Renal pelvis (tissue), 12 donors: ENCODE measurements at places on chromosomes 6 and 20.

GRCh38 chr6:1773700-1774099 lies 164.0 kb downstream of the FOXC1 start:
- DNase-seq: no peak

- DNase-seq: no peak
Measured at GRCh38 chr6:143478479-143479062, 28.0 kb downstream of the PEX3 start.

- DNase-seq: no peak
Measured at GRCh38 chr6:85432554-85432953, 17.3 kb upstream of the NT5E start.

GRCh38 chr20:46941404-46941803 lies 46.8 kb downstream of the EYA2 start:
- DNase-seq: no peak

DNA sequence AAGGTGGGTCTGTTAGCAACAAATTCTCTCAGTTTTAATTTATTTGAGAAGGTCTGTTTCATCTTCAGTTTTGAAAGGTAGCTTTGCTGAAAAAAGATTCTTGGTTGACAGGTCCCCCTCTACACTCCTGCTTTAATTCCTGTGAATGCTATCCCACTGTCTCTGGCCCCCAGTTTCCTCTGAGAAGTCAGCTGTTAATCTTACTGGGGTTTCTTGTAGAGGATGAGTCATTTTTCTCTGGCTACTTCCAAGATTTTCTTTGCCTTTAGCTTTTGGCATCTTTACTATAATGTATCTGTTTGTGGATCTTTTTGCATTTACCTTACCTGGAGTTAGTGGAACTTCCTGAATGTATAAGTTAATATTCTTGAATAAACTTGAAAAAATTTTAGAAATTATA lies 122.7 kb downstream of the MMS22L start:
- DNase-seq: no peak

- DNase-seq: no peak
Measured at GRCh38 chr6:104955491-104955890, 1.4 kb upstream of the LIN28B start.

DNA sequence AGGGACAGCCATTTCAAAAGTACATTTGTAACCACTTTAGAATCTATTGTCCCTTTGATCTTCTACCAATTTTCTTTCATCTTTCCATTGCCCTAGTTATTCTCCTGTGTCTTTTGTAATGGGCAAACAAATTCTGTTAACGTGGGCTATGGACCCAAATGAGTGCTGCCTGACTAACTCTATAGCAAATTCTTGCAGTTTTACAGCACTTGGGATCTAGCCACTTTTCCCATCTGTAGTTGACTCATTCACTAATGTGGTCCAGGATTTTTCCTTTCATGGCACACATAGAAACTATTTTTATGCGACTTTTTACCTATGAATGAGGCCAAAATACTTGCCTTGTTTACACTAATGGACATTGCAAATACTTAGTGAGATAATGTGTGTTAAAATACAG lies 52.0 kb downstream of the GRIK2 start:
- no peak for DNase-seq

DNA sequence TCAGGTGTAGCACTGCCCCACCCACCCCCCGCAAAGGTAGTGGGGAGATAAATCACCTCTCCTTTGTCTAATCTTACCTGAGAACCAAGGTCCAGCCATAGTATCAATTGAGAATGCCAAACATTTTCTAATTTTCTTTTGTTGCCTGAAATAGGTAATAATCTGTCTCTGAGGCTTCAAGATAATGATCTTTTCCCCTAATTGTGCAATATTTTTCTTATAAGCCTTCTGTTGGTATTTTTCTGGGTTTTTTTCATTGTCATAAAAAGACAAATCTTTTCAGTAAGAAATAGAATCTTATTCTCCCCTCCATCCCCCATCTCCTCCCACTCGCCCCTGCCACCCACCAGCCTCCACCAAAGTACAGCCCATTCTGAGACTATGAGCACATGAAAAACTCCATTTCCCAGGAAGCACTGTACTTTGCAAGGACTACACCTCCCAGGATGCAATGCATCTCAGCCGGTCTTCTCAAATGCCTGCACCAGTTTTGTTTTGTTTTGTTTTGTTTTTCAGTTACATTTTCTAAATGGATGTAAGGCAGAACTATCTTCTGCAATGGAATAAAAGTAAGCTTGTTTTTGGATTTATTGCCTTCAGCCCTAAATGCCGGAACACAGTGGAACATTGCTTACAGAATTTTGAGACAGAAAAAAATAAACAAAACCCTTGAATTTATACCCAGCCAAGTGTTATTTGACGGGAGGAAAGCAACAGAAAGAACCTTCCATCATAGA lies 268.0 kb downstream of the TFAP2A start:
- DNase-seq: no peak

- DNase-seq: no peak
Measured at GRCh38 chr6:119436583-119436982, 87.0 kb upstream of the MAN1A1 start.

GRCh38 chr6:28383235-28384142 lies 16.1 kb downstream of the ZSCAN12 start:
- peak; percentile 88 for DNase-seq

GRCh38 chr6:84825461-84825860 lies 61.1 kb upstream of the TBX18 start:
- DNase-seq: no peak

DNA sequence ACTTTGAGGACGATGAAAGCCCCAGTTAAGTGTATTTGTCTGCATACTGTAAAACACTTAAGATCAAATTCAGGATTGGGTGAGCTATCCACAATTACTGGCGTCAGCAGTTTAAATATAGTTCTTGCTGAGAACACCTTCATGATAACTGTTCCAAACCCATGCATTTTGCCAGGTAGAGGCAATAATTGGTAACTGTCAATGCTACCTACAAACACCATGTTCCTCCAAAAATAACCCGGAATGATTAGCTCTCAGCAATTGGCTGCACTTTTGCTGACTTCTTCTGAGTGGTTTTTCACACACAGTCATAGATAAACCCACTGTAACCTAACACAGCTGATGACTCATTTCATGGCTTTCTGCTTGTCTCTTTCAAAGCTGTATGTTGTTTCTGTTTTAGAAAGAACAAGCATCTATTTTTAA lies 1358.6 kb upstream of the GJE1 start:
- no peak for DNase-seq

DNA sequence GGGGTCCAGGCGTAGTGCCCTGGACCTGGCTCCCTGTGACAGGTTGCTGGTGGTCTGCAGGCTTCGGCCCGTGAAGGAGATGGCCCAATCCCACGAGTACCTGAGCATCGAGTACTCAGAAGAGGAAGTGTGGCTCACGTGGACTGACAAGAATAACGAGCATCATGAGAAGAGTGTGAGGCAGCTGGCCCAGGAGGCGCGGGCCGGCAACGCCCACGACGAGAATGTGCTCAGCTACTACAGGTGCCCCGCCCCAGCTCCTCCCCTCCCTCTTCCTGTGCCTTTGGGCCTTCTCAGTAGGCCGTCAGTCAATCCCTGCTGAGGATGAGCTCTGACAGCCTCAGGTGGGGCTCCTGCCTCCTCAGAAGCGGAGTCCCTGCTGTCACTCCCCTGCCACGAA lies 42.6 kb downstream of the UQCC2 start:
- no peak for DNase-seq

DNA sequence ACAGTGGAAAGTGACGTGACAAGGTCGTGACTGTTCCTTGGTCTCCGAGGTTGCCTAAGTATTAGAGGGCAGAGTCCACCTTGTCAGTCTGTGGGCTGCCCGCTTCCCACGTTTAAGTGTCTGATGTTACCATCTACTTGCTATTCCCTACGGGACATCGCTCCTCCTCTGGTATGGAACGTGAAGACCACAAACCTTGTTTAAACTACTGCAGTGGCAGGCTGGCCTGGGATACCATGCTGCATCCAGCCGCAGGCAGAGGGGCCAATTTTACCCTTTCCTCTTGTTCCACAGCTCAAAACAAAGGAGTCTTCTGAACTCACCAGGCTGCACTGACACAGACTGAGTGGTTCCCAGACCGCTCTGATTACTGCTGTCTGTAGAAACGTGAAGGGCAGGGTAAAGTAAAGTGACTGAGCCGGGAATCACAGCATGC lies 275.9 kb downstream of the FOXC1 start:
- no peak for DNase-seq

DNA sequence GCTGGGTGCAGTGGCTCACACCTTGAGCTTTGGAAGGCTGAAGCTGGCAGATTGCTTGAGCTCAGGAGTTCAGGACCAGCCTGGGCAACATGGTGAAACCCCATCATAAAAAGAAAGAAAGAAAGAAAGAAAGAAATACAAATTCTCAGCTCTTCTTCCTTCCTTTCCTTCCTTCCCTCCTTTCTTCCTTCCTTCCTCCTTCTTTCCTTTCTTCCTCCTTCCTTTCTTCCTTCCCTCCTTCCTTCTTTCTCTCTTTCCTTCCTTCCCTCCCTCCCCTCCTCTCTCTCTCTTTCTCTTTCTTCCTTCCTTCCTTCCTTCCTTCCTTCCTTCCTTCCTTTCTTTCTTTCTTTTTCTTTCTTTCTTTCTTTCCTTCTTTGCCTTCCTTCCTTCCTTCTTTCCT lies 21.0 kb upstream of the NCOA3 start:
- DNase-seq: no peak

GRCh38 chr20:41279546-41280225 lies 37.8 kb downstream of the ZHX3 start:
- no peak for DNase-seq
